ENCODE measurements at places on chromosomes 4 and X. TPM values are rescaled to one million over a fixed set of nuclear protein-coding genes. Genes with fewer than 3 reads are reported as not detected.

DNA sequence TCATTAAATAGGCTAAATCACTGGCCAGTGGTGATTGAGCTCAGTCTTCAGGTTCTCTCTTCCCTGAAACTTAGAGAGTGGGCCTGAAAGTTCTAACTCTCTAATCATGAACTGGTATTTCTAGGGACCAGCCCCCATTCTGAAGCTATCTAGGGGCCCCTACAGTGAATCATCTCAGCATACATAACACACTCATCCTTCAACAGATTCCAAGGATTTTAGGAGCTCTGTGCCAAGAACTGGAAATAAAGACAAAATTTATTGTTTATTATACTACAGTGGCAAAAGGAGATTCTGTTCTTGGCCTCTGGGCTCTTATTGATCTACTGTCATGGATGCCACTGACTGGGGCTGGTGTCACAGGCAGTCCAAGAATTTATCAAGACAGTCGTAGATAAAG is 263.8 kb upstream of the IGFBP7 start:
- DNase-seq = no peak
- no peaks in the 10 kb centered on the region for H3K4me1 ChIP-seq
- H3K27me3 ChIP-seq = no peaks in the 10 kb centered on the region

The NDST4 gene
- total RNA-seq = 5.1 TPM

- no peak overlapping the region for H3K4me3 ChIP-seq
- H3K27me3 ChIP-seq = no peaks in the 10 kb centered on the region
- H3K27ac ChIP-seq = no peak overlapping the region
- no peak for DNase-seq
Measured at GRCh38 chrX:63281465-63281864, 69.7 kb downstream of the SPIN4 start.

- DNase-seq = no peak
- no peak overlapping the region for H3K27ac ChIP-seq
- H3K27me3 ChIP-seq = no peaks in the 10 kb centered on the region
- H3K36me3 ChIP-seq = no peaks in the 10 kb centered on the region
- no peak overlapping the region for H3K4me3 ChIP-seq
Measured at GRCh38 chr4:69861756-69862155, 1.8 kb upstream of the SULT1E1 start.

The AFM gene
- not detected for total RNA-seq

- no peak overlapping the region for H3K27ac ChIP-seq
- no peak for DNase-seq
- peaks cover 8% of the 10 kb centered on the region for H3K4me1 ChIP-seq
- no peaks in the 10 kb centered on the region for H3K27me3 ChIP-seq
Measured at GRCh38 chr4:173001571-173001970, 167.0 kb upstream of the GALNT7 start.

The SLC9A7 gene
- total RNA-seq = 22.0 TPM

DNA sequence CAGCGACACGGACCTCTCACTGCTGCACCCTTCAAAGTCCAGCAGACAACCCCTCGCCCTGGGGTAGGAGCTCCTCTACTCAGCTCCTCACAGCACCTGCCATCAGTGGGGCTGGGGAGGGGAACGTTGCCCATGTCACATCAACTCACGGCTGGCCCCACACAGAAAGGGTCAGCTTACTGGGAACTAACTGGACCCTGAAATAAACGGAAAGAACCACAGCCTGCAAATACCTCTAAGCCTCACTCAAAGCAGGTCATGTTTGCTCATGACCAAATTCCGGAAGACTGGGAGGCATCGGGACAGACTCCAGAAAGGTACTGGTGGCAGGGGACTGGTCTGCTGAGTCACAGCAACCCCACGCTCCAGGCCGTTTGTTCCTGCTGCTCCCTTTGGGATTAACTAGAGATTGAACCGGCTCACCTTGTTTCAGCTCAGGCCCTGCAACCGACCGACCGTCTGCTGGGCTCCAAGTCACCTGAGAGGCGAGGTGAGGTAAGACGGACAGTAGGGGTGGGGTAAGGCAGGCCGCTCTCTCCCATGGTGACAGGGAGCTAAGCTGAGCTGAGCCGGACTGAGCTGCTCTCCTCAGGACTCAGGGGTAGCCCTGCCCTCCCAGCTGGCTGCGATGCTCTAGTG is 5.6 kb downstream of the G6PD start:
- peak; percentile 76 for DNase-seq
- peaks cover under 1% of the 10 kb centered on the region for H3K36me3 ChIP-seq
- H3K4me3 ChIP-seq = no peak overlapping the region
- peaks cover 26% of the 10 kb centered on the region for H3K4me1 ChIP-seq
- peak overlapping the region; percentile 86 for H3K27ac ChIP-seq

The FREM3 gene
- not detected for total RNA-seq

- no peak overlapping the region for H3K4me3 ChIP-seq
- H3K27ac ChIP-seq = no peak overlapping the region
- H3K4me1 ChIP-seq = peaks cover 8% of the 10 kb centered on the region
- no peaks in the 10 kb centered on the region for H3K36me3 ChIP-seq
- H3K27me3 ChIP-seq = no peaks in the 10 kb centered on the region
Measured at GRCh38 chr4:8120501-8120900, 38.1 kb downstream of the ABLIM2 start.

- H3K36me3 ChIP-seq = no peaks in the 10 kb centered on the region
- no peak overlapping the region for H3K4me3 ChIP-seq
- no peaks in the 10 kb centered on the region for H3K27me3 ChIP-seq
- no peak overlapping the region for H3K27ac ChIP-seq
- H3K4me1 ChIP-seq = peaks cover 8% of the 10 kb centered on the region
Measured at GRCh38 chr4:16289897-16290554, 63.8 kb upstream of the TAPT1 start.

GRCh38 chrX:107470198-107470597 is 20.7 kb downstream of the FRMPD3 start:
- H3K27ac ChIP-seq = no peak overlapping the region
- no peaks in the 10 kb centered on the region for H3K4me1 ChIP-seq
- peaks cover 13% of the 10 kb centered on the region for H3K27me3 ChIP-seq
- no peaks in the 10 kb centered on the region for H3K36me3 ChIP-seq
- no peak overlapping the region for H3K4me3 ChIP-seq

GRCh38 chrX:7637066-7637465 is 205.9 kb upstream of the VCX start:
- DNase-seq = no peak
- no peak overlapping the region for H3K4me3 ChIP-seq
- no peaks in the 10 kb centered on the region for H3K4me1 ChIP-seq
- no peaks in the 10 kb centered on the region for H3K36me3 ChIP-seq
- no peaks in the 10 kb centered on the region for H3K27me3 ChIP-seq
- no peak overlapping the region for H3K27ac ChIP-seq

The CTAG2 gene
- total RNA-seq = not detected

- no peaks in the 10 kb centered on the region for H3K36me3 ChIP-seq
- no peak for DNase-seq
- no peak overlapping the region for H3K27ac ChIP-seq
- peaks cover 5% of the 10 kb centered on the region for H3K4me1 ChIP-seq
Measured at GRCh38 chr4:148283665-148284064, 158.5 kb downstream of the NR3C2 start.

DNA sequence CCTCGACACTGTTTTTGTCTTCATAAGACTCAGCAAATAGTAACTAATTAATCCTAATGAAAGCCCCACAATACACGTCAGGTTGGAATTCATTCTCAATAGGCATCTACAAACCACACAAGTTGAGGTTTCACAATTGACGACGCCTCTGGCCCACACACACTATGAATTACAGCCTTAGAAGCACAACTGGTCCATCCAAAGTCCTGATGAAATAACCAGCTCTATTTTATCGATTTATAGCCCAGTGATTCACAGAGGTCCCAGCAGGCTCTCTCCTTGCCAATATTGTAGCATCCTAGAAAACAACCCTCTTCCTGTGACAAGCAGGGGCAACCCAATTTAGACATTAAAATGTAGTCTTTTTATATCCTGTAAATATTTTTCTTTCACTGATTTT is 112.1 kb downstream of the NR3C2 start:
- H3K4me3 ChIP-seq = no peak overlapping the region
- H3K27ac ChIP-seq = no peak overlapping the region
- DNase-seq = no peak
- no peaks in the 10 kb centered on the region for H3K27me3 ChIP-seq
- H3K4me1 ChIP-seq = no peaks in the 10 kb centered on the region

DNA sequence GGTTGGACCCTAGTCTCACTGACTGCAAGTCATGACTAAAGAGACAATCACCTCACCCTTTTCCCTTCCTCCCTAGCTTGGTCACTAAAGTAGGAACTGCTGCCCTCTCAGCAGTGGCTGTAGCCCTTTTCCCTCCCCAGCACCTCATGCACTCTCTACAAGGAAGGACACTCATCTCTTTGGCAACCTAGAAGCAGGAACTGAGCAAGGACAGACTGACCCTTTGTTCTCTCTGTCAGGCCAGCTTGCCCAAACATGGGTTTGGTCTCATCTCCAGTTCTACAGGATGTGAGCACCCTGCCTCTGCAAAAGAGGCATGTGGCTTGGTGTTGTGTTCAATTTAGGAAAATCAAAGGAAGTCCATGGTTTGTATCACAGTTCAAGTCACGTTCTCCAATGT is 15.8 kb downstream of the LEF1 start:
- peaks cover 14% of the 10 kb centered on the region for H3K27me3 ChIP-seq
- no peaks in the 10 kb centered on the region for H3K36me3 ChIP-seq
- no peak for DNase-seq
- no peak overlapping the region for H3K4me3 ChIP-seq
- no peak overlapping the region for H3K27ac ChIP-seq

The FHIP1A gene
- 12.9 TPM for total RNA-seq

GRCh38 chr4:161498155-161498554 is 665.6 kb downstream of the FSTL5 start:
- no peaks in the 10 kb centered on the region for H3K27me3 ChIP-seq
- no peak overlapping the region for H3K27ac ChIP-seq
- no peaks in the 10 kb centered on the region for H3K36me3 ChIP-seq
- no peak for DNase-seq
- no peaks in the 10 kb centered on the region for H3K4me1 ChIP-seq

The H2BW2 gene
- total RNA-seq = not detected

- H3K27ac ChIP-seq = no peak overlapping the region
- no peaks in the 10 kb centered on the region for H3K27me3 ChIP-seq
- no peaks in the 10 kb centered on the region for H3K36me3 ChIP-seq
Measured at GRCh38 chr4:42197341-42197740, 44.9 kb upstream of the BEND4 start.

DNA sequence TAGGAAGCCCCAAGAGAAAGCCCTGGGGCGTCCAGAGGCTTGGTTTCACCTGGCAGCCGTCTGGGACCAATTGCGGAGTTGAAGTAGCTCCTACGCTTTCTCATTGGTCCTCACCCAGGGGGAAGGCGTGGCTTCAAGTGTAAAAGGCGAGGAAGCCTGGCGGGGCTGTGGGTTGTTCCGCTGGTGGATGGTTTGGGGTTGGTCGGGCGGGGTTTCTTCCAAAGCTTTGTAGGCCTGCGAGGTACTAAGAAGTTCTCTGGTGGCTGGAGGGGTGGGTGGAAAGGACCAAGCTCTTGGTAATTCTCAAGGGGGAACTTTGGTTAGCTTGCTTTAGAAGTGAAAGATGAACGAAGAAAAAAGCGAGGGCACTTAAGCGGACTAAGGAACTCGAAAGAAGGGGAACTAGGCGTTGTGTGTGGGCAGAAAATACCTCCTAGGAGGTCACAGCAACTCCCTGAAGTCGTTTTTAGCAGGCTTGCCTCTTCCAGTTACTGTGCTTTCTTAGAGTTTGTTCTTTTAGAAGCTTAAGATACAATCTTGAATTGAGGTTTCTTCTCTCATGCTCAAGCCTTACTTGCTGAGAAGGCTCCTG is 36.6 kb downstream of the CCNG2 start:
- H3K36me3 ChIP-seq = no peaks in the 10 kb centered on the region
- H3K4me3 ChIP-seq = peak overlapping the region; percentile 18
- H3K27ac ChIP-seq = no peak overlapping the region
- DNase-seq = peak; percentile 62
- H3K4me1 ChIP-seq = no peaks in the 10 kb centered on the region

DNA sequence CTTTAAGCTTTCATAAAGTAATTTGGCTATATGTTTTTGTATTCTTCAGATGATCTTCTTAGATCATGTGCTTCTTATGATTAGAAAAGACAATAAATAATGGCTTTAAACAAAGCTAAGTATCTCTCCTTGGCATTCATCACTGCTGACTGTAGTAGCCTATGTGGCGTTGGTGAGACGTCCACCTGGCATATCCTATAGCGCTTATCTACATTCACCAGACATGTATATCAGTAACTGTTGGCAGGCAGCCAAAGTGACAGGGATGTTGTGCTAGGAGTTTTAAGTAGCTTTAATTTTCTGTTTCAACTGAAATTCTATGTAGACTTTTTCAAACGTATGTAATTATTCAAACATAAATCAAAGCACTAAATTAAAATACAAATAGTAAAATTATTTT is 276.4 kb downstream of the IL15 start:
- no peaks in the 10 kb centered on the region for H3K27me3 ChIP-seq
- H3K27ac ChIP-seq = no peak overlapping the region
- H3K4me1 ChIP-seq = no peaks in the 10 kb centered on the region
- no peaks in the 10 kb centered on the region for H3K36me3 ChIP-seq
- DNase-seq = peak; percentile 54

The NUDT11 gene
- not detected for total RNA-seq

GRCh38 chrX:40434443-40434842 is 146.3 kb upstream of the ATP6AP2 start:
- peak; percentile 19 for DNase-seq
- H3K27me3 ChIP-seq = no peaks in the 10 kb centered on the region
- H3K36me3 ChIP-seq = no peaks in the 10 kb centered on the region
- no peak overlapping the region for H3K4me3 ChIP-seq

GRCh38 chr4:113587156-113587555 is 174.4 kb downstream of the CAMK2D start:
- no peak for DNase-seq
- no peak overlapping the region for H3K27ac ChIP-seq
- H3K4me1 ChIP-seq = peaks cover 45% of the 10 kb centered on the region
- H3K4me3 ChIP-seq = no peak overlapping the region
- H3K27me3 ChIP-seq = no peaks in the 10 kb centered on the region

The EDNRA gene
- 4.9 TPM for total RNA-seq

The ZNF157 gene
- not detected for total RNA-seq

The HMX1 gene
- not detected for total RNA-seq

DNA sequence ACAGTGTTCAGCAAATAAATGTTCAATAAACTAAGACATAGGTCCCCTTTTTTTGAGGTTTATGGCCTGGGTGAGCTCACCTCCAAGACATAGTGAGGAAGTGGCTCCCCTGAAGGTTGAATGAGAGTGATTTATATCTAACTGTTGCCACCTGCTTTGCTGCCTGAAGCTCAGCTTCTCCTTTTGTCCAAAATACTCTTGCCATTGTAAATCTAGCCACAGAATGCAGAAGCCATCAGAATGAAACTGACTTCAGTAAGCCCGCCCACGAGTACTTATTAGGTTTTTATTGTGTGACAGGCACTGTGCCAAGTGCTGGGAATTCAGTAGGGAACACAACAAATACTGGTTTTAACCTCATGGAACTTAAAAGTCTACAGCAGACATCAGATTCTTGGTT is 18.0 kb downstream of the SPINK2 start:
- no peaks in the 10 kb centered on the region for H3K4me1 ChIP-seq
- DNase-seq = no peak
- no peak overlapping the region for H3K27ac ChIP-seq
